Naive thymus-derived CD4-positive, alpha-beta T cell (primary cell): ENCODE measurements at places on chromosomes 4 and X. TPM values are rescaled to one million over a fixed set of nuclear protein-coding genes. Genes with fewer than 3 reads are reported as not detected.

DNA sequence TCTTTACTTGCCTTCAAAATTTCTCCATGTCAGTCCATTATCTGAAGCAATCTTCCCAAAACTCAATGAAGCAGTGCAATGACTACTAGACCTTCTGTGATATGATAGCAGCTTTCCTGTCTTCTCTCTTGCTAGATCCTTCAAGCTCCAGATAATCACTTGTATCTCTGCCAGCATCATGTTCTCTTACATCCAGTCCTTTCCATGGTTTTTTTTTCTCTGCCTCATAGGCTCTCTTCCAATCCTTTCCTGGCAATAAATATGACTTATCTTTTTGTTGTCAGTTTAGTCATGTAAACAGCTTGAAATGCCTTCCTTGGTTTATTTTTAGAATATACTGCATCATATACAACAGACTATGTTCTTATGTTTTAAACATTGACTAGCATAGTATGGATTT lies 193.5 kb downstream of the CFAP299 start:
- no peak for DNase-seq

- DNase-seq = no peak
Measured at GRCh38 chrX:33207056-33207455, 4.3 kb downstream of the DMD start.

Gene FAM47A
- total RNA-seq = not detected

DNA sequence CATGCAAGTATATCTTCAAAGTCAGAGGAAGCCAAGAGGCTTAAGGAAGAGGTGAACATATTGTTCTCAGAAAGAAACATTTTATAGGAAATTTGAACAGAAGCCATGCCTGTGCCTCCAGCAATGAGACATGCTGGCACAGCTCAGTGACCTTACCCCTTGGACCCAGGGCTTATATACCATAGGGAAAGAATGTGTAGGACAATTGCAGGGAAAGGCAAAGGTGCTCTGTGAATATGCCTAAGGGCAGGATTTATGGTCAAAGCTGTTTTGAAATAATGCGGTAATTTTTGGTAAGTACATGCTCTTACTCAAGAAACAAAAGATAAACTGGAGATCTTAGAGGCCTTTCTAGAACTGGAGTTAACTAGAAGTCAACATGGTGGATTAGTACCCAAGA lies 568.8 kb downstream of the GRID2 start:
- DNase-seq = no peak

- no peak for DNase-seq
Measured at GRCh38 chr4:6582889-6583490, 8.0 kb downstream of the MAN2B2 start.

Gene HDX
- total RNA-seq = 0.32 TPM
